ENCODE measurements at places on chromosomes 12 and 14.
A peak's percentile ranks its signal among the peaks of the same experiment; 100 is the strongest.

GRCh38 chr12:11834104-11834812, 184.8 kb downstream of the ETV6 start:
- no peak for DNase-seq

- no peak for DNase-seq
Measured at GRCh38 chr14:100651999-100652508, 64.8 kb upstream of the BEGAIN start.

DNA sequence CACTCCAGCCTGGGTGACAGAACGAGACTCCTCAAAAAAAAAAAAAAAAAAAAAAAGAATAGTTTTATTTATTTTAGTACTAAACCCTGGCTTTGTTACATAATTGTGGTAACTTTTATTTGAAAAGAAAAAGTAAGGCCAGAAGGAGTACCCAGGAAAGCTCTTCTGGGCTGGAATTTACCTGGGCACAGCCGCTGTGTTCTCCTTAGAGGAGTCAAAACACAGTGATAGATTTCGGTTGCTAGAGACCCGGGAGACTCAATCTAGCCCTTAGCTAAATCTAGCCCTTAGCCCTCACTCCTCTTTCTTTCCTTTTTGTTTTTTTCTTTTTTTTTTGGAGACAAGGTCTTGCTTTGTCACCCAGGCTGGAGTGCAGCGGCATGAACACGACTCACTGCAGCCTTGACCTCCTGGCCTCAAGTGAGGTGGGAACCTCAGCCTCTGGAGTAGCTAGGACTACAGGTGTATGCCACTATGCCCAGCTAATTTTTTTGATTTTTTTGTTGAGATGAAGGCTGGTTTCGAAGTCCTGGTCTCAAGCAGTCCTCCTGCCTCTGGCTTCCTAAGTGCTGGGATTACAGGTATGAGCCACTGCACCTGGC, 49.7 kb downstream of the SYNE2 start:
- DNase-seq, result no peak

DNA sequence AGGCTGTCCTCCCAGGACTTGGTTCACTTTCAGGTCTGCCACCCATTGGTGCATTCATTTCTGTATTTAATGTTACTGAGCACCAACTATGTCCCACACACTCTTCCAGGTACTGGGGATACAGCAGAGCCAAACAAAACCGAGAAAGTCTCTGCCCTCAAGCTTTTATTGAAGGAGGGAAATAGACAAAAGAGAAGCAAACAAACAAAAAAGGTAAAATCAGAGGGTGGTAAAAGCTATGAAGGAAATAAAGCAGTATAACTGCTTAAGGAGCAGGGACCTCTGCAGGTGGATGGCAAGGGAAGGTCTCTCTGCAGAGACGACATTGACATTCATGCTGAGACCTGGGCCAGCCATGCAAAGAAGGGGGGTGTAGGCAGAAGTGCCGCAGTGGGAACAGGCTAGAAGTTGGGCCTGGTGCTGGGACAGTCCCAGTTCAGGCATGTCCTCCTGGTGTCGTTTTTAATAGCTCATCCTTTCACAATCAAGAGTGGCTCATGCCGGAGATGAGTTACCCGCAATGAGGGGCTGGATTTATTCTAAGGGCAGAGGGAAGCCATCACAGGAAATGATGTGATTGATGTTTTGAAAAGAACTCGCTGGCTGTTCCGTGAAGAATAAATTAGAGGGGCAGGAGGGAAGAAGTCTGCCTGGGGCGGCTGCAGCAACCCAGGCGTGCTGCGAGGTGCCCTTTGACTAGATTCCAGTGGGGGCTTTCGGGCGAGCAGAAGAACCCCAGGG, 72.8 kb downstream of the IRF2BPL start:
- DNase-seq, result peak; percentile 60

GRCh38 chr12:53286448-53286847, 8.9 kb upstream of the PFDN5 start:
- DNase-seq, result no peak

- DNase-seq, result peak; percentile 57
Measured at GRCh38 chr12:10140001-10140400, 10.0 kb upstream of the CLEC7A start.

DNA sequence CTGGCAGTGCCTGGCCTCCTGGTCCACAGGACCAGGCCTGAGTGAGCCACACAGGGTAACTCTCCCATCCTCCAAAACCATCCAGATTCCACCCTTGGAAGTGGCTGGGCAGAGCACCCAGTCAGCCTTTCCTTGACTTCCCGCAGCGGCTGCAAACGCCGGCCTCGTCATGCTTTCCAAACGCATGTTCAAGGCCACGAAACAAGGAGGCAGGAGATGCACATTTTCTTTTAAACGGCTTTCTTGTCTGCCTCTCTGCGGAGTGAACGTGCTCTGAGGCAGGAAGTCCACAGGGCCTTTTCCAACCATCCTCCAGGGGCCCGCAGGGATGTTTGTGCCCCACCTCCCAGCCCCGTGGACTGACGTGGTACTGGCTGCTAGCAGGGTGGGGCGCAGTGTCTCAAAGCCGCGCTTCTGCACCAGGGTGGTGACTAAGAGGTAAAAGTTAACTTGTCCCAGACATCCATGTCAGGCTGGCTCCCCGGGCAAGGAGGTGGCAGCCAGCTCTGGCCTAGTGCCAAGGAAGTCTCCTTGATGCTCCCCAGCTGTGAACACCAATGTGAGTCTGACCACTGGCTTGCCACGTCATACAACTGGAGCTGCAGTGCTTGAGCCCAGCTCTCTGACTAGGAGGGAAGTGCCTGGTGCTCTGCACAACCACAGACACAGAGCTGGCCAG, 45.0 kb downstream of the KCNA5 start:
- no peak for DNase-seq

GRCh38 chr14:98903371-98903770, 368.6 kb downstream of the BCL11B start:
- DNase-seq, result no peak

DNA sequence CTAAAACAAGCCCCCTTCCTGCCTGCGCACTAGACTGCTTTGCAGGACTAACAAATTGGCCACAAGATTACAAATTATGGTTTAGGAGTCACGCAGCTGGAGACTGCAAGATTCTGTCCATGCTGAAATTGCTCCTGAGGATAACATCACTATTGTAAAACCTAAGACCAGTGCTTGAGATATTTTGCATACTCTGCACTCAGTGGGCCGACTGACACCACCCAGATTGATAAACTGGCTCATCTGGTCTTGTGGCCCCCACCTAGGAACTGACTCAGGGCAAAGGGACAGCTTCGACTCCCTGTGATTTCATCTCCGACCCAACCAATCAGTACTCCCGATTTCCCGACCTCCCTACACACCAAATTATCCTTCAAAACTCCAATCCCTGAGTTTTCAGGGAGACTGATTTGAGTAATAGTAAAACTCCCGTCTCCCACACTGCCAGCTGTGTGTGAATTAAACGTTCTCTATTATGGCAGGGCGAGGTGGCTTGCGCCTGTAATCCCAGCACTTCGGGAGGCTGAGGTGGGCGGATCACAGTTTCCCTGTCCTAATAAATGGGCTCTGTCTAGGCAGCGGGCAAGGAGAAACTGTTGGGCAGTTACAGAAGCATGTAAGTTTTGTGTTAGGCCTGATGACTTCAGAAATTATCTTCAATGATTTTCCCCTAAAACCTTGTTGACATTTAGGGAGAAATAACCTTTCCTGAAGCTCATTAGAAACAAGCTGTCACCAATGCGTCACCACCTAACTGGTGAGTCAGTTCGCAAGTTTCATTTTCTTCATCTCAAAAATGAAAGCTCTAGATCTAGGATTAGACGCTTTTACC, 5.3 kb upstream of the UBC start:
- DNase-seq, result no peak

DNA sequence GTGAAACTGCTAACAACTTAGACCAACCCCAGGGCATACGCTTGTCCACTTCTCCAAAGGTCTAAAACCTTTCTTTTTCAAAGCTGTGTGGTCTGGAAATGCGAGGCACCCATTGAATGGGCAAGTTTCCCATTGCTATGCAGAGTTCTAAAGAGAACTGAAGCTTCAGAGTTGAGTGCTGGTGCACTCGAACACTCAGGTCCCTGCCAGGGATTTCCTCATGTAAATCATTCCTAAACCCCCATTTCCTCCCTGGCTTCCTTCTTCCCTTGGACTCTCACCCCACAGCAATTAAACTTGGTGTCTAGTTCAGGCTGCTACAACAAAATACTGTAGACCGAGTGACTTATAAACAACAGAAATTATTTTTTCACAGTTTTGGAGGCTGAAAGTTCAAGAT, 2.2 kb upstream of the PXN start:
- no peak for DNase-seq

GRCh38 chr14:70714055-70714550, 72.4 kb downstream of the TTC9 start:
- DNase-seq, result peak; percentile 11

DNA sequence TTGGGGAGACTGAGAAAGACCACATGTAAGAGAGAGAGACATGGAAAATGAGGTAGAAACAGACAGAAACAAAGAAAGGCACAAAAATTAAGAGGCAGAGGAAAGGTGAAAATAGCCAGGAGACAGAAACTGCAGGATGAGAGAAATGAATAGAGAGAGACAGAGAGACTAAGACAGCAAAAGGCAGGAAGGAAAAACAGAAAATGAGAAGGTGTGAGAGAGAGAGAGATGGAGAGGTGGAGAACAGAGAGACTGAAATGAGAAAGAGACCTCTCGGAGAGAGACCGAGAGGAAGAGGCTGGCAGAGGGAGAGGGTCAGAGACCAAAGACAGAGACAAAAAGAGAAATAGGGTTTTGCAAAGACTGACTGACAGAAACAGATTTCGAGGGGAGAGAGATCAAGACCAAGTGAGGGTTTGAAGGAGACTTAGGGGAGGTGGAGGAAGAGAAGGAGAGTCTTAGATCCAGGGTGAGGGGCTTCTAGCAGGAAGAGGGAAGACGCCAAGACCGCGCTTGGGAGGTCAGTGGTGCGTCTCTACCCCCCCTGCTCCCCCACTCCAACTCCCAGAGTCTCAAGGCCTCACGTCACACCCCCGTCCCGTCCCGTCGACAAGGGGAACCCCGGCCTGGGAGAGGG, 1.1 kb upstream of the AQP5 start:
- no peak for DNase-seq

GRCh38 chr12:107423531-107423930, 262.1 kb upstream of the PWP1 start:
- no peak for DNase-seq

GRCh38 chr12:101909646-101910045, 32.3 kb downstream of the DRAM1 start:
- DNase-seq, result no peak

DNA sequence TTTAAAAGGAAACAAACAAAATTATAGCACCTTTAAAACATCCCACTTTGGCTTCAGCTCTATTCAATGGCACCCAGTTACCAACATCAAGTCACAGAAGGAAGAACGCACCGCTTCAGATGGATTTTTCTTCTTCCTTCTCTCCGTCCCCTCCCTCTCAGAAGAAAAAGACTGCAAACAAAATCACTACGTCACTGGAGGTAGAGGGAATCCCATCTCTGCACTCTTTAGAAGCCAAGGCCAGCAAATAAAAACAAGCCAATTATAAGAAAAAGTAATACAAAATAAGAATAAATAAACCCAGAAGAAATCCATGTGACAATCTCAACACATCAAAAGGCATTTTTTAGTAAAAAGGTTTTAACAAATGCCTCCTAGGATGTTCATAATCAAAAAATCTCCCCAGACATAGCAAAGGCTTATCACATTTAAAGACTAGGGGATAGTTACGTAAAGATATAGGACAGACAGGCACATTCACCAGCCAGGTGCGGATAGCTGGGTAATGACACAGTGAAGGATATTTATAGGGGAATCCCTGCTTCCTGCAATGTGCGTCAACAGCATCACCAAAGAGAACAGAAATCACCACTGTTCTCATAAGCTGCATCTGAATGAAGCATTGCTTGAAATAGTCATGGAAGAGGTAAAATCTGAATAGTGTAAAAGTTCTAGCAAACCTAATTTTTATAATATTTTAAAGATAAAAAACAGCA, 89.4 kb downstream of the R3HDM2 start:
- DNase-seq, result no peak

- no peak for DNase-seq
Measured at GRCh38 chr14:37972941-37973887, 234.5 kb upstream of the SSTR1 start.

DNA sequence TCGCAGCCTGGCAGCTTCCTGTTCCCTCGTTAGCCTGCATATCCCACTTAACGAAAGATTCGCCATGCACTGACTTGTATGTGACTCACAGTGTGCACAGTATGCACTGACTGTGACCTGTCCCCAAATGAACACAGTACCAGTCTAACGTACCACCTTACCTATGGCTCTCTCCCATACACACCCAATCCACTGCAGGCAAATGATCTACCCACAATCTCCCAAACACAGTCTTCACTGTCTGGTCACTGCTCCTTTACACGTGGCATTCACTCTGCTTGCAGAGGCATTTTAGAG, 163.5 kb upstream of the EEA1 start:
- DNase-seq, result no peak

DNA sequence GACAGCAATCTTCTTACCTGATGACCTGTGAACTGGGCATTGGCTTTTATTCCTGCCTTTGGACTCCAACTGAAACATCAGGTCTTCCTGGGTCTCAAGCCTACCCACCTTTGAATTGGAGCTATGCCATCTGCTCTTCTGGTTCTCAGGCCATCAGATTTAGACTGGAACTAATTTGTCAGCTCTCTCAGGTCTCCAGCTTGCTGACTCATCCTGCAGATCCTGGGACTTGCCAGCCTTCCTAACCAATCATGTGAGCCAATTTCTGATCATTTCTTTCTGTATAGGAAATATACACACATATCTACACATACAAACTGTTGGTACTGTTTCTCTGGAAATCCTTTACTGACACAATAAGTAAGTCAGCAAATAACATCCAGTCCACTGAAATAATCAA, 65.3 kb upstream of the TSPAN8 start:
- DNase-seq, result no peak

Data from DMS153 (cell line).